ENCODE measurements at places on chromosomes 7 and 10.
A peak's percentile ranks its signal among the peaks of the same experiment; 100 is the strongest.

DNA sequence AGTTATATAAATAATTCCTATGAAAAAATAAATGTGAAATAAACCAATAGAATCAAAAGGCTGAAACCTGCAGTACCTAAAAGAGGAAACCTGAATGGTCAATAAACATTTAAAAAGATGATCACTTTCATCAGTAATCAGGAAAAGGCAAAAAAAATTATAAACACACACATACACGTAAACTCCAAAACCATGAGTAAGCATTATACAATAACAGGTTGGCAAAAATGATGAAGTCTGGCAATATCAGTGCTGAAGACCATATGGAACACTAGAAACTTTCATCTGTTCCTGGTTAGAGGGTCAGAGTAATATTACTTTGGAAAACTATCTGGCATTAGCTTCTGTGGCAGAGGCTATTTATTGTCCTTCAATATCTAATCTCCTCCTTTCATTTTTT is 38.5 kb downstream of the PTF1A start:
- no peak for DNase-seq

DNA sequence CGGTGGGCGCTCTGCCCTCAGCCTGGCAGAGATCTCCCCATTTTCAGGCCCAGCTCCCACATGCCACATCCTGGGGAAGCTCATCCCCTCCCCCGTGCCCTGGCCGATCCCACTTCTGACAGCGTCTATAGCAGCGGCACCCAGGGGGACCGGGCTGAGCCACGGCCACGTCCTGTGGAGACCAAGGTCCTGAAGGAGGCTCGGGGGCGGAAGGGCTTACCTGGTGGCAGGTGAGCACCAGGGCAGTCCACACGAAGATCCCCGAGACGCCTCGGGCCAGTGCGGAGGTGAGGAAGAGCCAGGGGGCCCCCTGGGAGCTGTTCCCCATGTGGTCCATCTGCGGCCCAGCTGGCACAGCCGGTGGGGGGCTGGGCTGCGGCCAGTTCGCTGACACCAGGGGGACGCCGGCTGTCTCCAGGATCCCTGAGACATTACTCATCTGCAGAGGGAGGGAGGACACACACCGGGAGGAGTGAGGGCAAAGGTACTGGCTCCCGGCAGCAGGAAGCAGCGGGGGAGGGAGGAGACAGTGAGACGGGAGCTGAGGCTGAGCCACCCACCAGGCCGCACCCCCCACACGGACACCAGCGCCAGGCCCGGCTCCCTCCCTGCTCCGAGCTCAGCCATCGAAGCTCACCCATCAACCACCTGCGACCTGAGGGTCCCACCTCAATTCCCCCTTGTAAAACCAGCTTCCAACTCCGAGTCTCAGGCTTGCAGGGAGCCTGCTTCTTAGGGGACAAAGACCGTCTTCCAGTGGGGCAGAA is 776 bp downstream of the TMEM184A start:
- no peak for DNase-seq

GRCh38 chr7:107754642-107755041 is 10.7 kb downstream of the CBLL1 start:
- no peak for DNase-seq

DNA sequence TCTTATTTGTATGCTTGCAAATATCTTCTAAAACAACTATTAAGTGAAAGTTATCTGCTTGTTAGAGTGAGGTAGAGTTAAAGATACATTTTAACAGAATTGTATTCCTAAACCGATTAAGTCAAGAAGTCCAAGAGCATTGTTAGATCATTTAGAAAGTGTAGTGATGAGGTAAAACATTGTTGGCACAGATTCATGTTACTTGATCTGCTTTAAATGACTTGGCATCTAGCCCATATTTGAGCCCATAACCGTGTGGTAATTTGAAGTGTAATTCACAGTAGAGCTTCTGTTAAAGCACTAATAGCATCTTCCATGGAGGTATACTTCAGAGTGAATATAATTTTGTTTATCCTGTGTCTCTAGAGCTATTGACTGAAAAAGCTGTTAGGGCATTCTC is 62.1 kb downstream of the PTEN start:
- DNase-seq = no peak

GRCh38 chr7:100373261-100373831 is at the start of gene PILRA:
Gene PILRA (plus strand): TSS chr7:100373487. CDS start chr7:100373657, 170 bp downstream.
- no peak for DNase-seq

DNA sequence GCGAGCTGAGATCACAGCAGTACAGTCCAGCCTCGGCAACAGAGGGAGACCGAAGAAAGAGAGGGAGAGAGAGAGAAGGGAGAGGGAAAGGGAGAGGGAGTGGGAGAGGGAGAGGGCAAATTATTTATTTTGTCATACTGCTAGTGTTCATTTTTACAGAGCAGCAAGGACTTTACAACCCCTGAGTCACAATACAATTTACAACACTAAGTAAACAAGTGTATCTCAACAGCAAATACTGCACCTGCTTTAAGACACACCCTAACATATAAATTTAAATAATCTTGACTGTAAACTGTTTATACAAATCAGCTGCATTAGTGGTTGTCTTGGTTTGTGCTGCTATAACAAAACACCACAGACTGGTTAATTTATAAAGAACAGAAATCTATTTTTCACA is 27.2 kb downstream of the HTR5A start:
- DNase-seq = no peak

DNA sequence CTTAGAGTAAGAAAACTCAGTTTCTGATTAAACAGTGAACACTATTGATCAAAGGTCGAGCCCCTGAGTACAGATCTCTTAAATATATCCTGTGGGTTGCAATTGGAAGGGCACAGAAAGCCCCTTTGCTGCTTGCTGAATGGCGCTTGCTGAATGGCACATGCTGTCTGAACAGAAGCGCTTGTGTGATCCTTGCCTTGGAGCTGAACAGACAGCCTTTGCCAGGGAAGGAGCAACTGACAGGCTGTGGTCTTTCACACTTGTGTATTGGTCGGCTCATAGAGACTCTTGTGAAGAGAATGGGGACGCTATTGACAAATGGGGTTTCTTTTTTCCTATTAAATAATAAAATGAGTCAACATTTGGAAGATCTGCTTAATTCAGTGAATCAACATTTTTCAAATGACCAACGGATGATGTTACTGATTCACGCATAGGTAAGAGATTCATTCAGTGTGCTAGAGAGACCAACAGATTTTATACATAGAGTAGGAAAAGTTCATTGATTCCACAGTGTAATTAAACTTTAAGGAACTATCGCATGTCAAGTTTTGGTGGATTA is 99.4 kb upstream of the TNS3 start:
- DNase-seq = no peak

DNA sequence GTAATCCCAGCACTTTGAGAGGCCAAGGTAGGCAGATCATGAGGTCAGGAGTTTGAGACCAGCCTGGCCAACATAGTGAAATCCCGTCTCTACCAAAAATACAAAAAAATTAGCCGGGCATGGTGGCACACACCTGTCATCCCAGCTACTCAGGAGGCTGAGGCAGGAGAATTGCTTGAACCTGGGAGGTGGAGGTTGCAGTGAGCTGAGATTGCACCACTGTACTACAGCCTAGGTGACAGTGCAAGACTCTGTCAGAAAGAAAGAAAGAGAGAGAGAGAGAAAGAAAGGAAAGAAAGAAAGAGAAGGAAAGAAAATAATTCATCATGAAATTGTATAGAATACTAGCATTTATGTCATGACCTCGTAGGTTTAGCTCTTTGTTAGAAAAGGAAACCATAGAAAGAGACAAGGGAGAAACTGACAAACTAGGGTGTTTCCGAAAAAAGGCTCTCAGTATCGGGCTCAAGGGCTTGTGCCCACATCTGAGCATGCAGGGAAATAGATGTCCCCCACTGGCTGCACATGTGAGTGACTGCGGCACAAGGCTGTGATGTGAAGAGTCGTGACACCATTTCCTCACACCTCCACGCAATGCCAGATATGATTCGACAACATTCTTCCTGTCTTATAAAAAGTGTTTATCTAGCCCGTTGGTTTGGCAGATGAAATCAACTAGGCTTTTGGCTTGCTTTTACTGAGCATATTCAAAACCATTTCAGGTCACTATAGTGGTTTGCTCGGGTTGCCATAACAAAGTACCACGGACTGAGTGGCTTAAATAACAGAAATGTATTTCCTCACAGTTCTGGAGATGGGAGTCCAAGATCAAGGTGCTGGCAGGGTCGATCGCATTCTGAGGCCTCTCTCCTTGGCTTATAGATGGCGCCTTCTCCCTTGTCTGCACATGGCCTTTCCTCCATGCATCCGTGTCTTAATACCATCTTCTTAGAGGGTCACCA is 2.0 kb downstream of the SRGN start:
- peak; percentile 55 for DNase-seq

- no peak for DNase-seq
These were observed 10.7 kb downstream of the CCDC6 start for GRCh38 chr10:59895629-59896116.

DNA sequence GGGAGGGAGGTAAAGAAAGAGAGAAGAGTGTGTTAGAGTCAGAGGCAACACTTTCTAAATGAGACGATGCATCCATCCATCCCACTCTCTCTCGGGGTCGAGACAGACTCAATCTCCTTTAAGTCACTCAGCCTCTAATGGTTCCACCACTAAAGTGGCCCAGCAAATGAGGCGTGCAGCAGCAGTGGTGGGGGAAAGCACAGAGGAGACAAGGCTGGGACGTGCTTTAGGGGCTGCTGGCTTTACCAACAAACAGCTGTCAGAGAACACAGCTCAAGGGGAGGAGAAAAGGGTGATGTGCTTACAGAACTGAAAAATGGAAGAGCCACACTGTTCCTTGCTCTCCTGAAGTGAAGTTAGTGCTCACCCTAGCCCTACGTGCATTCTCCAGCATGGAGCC is 4.5 kb upstream of the SEC31B start:
- no peak for DNase-seq

DNA sequence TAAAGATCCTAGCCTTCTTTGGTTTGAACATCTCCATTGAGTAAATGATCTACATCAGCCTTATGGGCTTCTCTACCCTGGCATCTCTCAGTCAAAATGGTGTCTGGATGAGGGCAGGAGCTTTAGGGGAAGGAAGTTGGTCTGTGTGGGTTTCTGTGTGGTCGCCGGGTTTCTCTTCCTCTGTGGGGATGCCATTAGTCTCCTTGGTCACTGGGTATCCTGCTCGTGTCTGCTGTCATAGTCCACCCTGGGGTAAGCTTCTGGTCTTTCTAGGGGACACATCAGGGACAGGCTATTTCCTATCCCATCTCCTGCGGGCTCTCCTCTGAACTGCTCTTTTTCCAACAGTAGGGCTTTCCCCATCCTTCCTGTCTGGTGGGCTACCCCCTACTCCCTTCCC is 150.3 kb upstream of the NPY start:
- no peak for DNase-seq

- no peak for DNase-seq
These were observed 51.7 kb upstream of the PPIF start for GRCh38 chr10:79295563-79295962.

- DNase-seq = no peak
These were observed 44.4 kb downstream of the LRRC4 start for GRCh38 chr7:127986581-127987521.

DNA sequence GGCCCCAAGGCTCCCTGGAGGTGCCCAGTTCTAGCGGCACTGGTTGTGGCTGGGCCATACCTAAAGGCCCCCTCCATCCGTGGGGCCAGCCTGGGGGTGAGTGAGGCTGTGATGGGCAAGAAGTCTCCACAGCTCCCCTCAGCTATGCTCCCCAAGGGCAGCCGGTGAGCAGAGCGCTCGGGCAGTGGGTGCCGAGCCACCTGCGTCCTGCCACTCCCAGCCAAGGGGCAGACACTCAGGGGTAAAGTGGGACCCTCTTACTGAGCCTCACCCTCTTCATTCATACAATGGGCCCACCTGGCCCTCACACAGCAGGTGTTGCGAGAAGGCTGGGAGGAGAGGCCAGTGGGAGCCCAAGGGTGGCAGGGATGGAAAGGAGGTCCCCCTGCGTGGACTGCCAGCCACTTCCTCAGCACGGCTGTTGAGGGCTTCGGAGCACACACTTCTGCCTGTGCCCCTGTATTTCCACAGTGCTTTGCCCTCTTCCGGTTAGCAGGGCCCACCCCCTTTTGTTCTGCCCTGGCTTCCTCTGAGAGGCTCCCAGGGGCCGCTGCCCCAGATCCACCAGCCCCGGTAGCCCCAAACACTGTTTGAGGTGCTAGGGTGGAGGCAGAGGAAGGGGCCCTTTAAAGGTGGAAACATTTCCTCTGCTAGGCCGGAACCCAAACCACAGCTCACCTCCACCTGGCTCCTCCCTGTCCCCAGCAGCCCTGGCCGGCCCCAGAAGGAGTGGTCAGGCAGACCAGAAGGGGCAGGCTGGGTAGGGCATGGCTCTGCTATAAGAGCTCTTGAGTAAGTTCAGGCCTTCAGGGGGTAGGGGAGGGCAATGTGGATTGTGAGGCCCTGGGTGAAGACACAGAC is 16.4 kb upstream of the C10orf105 start:
- peak; percentile 31 for DNase-seq

DNA sequence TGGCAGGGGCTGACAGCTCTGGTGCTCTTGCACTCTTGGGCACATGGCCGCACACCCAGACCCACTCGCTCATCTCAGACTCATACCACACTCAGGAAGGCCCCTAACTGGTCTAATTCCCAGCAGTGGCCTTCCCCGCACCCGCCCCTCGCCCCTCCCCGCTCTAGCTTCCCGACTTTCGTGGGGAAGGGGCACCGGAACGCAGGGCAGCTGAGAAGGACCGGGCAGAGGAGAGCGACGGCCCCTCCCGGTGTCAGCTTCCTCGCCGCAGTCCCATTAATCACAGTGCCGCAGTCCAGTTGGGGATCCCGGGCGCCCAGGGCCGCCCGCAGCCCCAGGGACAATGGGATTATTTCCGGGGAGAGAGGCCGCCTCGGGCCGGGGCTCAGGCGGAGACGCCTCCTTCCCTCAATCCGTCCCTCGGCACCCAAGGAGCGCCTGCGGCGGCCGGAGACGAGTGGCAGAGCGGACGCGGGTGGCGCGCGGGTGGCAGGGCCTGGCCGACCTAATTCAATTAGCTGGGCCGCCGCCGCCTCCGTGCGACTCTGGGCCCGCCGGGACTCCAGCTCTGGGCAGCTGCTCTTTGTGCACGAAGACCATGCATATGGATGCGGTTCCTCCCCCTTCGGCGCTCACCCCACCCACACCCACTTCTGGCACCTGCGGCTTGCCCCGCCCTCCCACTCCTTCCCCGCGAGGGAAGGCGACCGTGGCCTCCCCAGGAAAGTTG is 7.8 kb upstream of the TLX1 start:
- DNase-seq = no peak

DNA sequence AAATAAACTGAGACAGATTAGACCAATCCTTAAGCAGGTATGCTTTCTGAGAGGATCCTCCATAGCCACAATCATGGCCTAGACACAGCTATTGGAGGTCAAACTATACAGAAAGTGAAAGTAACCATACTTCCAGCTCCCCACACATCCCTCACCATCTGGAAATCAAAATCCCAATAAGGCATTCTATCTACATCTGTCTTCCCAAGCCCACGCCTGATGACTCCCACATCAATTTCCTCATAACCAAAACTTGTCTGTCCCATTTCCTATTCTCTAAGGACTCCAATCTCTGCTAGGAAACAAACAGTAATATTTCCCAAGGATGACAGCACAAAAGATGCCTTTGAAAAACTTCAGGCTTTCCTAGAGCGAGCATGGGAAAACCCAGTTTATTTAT is 247.3 kb upstream of the HPS1 start:
- DNase-seq = no peak

All from stimulated activated CD8-positive, alpha-beta memory T cell treated with anti-CD3 and anti-CD28 coated beads, Interleukin-2, amount 100 ng/mL, for 1 hour (primary cell).